ENCODE measurements at places on chromosomes 7 and 10. TPM values are rescaled to one million over a fixed set of nuclear protein-coding genes. Genes with fewer than 3 reads are reported as not detected.

CHPF2 gene
- total RNA-seq = 52.3 TPM

TRIM24 gene
- total RNA-seq = 17.3 TPM

BTBD16 gene
- 1.2 TPM for total RNA-seq

PDZD7 gene
- 5.3 TPM for total RNA-seq

HECW1 gene
- 3.8 TPM for total RNA-seq

SLIT1 gene
- 0.40 TPM for total RNA-seq

PDCD4 gene
- total RNA-seq = 150 TPM

Data from mucosa of gallbladder (tissue), 1 donor.